ENCODE measurements at places on chromosomes 7 and 10.

DNA sequence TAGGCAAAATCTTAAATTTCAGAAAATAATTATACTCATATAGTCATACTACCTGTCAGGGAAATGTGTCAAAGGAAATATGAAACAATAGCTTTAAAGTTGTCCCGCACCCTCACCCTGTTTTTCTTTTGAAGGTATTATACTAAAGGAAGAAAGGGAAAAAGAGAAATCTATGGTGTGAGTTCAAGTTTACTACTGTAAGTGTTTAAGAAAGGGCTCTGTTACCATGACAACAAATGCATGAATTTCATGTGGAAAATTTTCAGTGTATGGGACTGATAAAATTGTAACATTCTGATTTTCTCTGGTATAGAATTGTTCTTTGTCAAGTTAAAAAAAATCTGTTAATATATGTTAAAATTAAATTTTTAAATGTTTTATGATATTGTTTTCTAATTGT, 229.8 kb downstream of the ADK start:
- no peak for DNase-seq

DNA sequence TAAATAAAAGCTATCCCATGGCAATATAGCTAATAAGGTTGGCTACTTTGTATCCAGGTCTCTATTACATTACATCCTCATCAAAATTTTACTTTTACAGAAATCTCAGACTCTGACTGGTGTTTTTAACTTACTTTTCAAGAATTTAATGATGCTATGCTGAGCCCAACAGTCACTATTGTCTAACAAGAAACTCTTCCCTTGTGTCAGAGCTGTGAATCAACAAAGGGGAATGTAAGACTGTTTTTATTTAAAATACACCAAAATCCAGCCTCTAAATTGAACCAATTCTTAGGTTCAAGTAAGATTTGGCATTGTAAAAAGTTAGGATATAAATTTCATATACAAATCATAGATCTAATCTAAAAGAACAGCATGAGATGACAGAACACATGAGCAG, 7.0 kb downstream of the RTKN2 start:
- DNase-seq = no peak

DNA sequence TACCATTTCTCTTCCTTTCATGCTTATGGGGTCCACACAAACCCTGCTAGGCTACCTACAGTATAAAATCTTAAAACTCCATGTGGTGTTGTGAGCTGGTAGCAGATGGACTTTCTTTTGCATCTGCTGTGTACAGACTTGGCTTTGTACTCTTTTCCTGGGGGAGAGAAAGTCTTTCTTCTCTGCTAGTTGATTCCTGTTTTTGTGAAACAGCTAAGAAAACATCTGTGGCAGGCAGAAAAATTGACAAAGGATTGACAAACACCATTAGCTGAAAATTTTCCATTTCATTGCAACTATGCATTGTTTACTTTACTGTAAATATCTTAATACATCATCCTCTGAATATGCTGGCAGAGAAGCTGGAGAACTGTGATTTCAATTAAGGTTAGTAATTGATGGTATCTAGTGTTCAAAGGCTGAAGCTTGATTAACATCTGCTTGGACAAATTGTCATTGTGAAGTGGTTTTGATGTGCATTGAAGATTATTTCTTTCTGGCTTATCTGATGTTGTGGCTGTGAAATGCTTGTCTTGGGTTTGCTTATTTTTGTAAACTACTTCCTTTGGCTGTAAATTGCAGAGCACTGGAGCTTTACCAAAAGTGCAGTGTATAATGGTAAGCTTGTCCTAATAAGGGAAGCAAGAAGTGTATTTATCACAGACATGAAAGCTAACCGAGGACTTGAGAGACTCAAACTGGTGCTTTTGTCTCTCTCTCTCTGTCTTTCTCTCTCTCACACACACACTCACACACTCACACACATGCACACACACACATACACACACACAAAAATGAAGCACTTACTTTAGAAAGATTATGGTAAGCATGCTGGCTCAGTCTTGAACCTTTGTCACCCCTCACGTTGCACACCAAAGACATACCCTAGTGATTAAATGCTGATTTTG, at the start of gene FOXP2:
FOXP2 (plus strand) TSS at position 660 of the 908 bp plus-strand sequence. CDS start 11,697 bp downstream, outside the sequence.
- no peak for DNase-seq

DNA sequence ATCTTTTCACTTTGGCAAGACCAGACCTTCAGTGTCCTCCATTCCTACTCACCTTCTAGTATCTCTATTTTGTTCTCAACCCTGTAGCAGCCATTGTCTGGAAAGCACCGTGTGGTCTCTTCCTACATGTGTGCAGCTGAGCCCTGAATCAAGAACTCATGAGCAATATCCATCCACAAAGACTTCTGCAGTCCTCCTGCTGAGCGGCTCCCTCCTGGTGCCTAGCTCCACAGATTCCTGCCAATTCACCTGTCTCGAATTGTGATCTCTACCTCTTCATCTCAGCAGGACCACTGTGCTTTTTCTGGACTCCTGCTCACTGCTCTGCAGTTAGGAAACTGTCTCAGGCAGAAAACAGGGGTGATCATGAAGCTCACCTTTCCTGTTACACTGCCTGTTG, 118.8 kb downstream of the RELN start:
- no peak for DNase-seq

DNA sequence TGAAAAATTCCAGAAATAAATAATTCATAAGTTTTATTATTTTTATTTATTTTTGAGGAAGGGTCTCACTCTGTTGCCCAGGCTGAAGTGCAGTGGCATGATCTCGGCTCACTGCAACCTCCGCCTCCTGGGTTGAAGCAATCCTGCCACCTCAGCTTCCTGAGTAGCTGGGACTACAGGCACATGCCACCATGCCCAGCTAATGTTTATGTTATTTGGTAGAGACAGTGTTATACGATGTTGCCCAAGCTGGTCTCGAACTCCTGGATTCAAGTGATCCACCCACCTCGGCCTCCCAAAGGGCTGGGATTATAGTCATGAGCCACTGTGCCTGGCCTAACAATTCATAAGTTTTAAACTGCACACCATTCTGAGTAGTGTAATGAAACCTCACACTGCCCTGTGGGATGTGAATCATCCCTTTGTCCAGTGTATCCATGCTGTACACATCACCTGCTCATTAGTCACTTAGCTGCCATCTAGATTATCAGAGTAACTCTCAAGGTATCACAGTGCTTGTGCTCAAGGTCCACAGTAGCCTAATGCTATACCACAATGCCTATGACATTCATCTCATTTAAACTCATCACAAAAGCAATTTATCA, 17.9 kb downstream of the RTKN2 start:
- DNase-seq = no peak

GRCh38 chr7:77661816-77662215, 34.4 kb upstream of the RSBN1L start:
- no peak for DNase-seq

DNA sequence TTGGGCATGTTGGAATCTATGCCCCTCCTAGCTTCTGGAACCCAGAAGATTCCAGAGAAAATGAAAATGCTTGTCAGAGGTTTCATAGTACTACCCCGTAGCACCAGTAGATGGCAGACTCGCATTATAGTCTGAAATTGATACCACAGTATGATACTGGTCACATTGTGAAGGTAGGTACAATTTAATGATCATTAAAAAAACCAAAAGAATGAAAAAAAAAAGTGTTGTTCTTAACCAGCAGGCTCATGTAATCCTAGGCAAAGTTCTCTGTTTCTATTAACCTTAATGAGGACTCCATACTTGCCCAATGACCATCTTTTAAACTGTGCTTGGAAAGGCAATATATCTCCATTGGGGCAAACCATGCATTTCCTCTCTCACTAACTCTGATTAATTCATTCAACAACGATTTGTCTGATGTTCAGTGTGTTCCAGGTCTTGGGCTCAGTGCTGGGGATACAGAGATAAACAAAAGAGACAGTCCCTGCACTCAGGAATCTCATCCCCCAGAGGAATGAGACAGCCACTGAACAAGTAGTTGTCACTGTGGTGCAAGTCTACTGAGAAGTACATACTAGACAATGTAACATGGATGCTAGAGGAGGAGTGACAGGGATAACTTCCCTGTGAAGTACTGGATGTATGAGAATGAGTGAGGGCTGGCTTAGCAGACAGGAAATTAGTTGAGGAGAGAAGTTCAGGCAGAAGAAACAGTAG, 223.5 kb upstream of the PHYHIPL start:
- no peak for DNase-seq

GRCh38 chr10:118151461-118151860, 104.7 kb upstream of the RAB11FIP2 start:
- DNase-seq = no peak

- no peak for DNase-seq
Observed at GRCh38 chr7:41039981-41040380, 662.9 kb downstream of the INHBA start.

DNA sequence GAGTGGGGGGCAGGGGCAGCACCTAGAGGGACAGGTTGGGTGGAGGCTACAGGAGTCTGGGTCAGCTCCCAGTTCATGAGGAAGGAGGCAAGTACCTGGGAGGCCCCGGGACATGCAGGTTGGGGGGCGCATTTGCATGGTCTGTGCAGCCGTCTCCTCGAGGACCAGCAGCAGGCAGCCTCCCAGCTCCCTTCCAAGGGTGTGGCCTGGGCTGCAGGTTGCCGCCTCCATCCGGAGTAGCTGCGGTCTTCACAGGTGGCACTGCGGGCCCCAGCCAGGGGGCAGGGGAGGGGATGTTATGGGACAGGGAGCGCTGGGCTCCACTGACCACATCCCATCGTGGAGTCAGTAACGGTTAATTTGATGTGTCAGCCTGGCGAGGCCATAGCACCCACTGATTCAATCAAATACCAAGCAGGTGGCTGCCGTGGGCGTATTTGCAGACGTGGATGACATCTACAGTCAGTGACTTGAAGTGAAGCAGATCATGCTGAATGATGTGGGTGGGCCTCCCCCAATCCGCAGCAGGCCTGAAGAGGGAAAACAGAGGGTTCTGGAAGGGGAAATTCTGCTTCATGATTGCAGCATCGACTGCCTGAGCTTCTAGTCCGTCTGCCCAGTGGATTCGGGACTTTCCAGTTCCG, 81.6 kb downstream of the PRKAG2 start:
- peak; percentile 39 for DNase-seq

DNA sequence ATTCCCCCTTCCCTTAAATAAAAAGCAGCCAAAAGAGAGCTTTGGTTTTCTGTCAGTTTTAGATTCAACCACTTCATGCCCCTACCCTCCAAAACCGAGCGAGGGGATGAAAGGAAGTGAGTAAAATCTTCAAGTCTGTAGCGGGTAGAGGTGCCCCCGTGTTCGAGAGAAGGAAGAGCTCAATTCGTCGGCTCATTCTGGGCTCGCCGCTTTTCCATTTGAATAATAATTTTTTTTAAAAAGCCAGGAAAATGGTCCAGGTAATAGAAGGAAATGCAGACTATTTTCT, 436.2 kb upstream of the GALNT17 start:
- DNase-seq = no peak

- DNase-seq = no peak
Observed at GRCh38 chr10:113958631-113959382, 84.9 kb upstream of the ADRB1 start.

DNA sequence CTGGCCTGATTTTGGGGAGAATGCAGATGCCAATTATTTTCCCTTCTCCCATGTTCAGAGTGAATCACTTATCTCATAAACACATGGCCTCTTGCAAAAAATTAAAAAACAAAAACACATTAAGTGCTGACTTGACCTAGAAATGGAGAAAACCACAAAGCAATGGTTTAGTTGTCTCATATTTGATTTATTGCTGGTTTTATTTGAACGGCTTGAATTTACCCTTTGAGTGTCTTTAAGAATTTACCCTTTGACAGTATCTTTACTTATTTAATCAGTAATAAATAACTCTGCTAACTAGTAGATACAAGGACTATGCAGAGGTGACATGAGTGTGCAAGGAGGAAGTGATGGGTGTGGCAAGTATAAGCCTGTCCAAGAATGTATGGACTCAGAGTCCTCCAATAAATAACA, 68.1 kb upstream of the GSDME start:
- no peak for DNase-seq

DNA sequence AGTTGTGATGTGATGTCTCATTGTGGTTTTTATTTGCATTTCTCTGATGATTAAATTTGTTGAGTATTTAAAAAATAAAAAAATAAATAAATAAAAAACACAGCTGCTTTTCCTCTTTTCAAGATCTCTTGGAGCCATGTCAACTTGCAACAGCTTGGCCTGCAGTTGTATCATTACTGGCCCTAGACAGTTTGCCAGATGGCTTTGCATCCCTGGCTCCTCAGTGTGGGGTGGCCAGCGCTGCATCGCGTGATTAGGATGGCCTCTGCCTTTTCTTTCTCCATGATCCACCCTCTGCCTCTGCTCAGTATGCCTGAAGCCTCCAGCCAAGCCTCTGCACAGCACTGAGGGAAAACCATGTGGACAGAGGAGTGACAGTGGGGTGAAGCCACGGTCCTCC, 96.8 kb downstream of the PPP1R3C start:
- DNase-seq = peak; percentile 74

DNA sequence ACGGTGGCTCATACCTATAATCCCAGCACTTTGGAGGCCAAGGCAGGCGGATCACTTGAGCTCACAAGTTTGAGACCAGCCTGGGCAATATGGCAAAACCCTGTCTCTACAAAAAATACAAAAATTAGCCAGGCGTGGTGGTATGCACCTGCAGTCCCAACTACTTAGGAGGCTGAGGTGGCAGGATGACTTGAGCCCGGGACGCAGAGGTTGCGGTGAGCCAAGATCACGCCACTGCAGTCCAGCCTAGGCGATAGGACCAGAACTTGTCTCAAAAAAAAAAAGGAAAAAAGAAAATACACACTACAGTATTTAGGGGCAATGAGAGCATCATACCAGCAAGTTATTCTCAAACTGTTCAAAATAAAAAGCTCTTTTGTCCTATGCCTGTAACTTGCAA, 59.5 kb downstream of the ABI1 start:
- no peak for DNase-seq

DNA sequence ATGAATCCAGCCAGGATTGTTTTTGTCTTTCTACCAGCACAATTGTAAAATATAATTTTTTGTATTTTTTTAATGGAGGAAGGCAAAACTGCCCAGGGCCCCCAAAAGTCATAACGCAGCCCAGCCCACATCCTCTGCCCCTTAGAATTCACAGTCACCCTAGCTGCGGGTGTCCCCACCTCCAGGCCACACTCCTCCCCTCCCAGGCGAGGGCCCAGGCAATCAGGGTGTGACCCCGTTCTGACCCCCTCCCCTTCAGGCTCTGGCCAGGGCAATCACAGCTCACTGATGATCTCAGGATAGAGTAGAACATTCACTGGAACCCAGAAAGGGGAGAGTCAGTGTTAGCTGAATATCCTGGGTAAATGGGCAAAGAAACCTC, 92.0 kb upstream of the MACROH2A2 start:
- no peak for DNase-seq

GRCh38 chr10:30940256-30940655, 91.4 kb downstream of the ZNF438 start:
- DNase-seq = no peak

- no peak for DNase-seq
Observed at GRCh38 chr7:50285269-50285668, 19.2 kb upstream of the IKZF1 start.

Measured in Right ventricle myocardium superior (tissue), 1 donor.